ENCODE measurements at places on chromosomes 1 and 21.

GRCh38 chr1:160520999-160521398, 2.1 kb downstream of the SLAMF6 start:
- DNase-seq: peak; percentile 61

DNA sequence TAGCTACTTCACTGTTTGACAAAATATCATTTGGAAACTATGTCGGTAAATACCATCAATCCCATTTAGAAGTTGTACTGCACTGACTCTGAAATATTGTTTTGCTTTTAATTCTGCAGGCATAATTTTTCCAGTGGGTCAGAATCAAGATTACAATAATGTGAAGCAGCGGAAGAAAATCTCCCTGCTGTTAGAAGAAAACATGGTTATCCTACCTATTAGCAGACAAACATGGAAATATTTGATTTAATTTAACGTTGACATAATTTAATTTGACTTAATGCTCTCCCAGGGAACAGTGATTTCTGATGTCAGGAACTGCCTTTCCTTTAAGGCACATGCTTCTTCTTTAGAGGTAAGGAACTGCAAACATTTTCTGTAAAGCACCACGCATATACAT, 634.0 kb downstream of the LTN1 start:
- no peak for DNase-seq

DNA sequence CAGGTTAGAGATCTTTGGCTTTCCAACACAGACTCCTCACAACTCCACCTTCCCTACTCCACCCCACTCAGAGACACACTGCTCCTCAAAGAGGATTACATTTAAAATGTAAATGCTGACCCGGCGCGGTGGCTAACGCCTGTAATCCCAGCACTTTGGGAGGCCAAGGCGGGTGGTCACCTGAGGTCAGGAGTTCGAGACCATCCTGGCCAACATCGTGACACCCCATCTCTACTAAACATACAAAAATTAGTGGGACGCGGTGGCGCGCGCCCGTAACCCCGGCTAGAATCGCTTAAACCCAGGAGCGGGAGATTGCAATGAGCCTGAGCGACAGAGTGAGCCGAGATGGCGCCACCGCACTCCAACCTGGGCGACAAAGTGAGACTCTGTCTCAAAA, 1.8 kb upstream of the ANP32E start:
- no peak for DNase-seq

DNA sequence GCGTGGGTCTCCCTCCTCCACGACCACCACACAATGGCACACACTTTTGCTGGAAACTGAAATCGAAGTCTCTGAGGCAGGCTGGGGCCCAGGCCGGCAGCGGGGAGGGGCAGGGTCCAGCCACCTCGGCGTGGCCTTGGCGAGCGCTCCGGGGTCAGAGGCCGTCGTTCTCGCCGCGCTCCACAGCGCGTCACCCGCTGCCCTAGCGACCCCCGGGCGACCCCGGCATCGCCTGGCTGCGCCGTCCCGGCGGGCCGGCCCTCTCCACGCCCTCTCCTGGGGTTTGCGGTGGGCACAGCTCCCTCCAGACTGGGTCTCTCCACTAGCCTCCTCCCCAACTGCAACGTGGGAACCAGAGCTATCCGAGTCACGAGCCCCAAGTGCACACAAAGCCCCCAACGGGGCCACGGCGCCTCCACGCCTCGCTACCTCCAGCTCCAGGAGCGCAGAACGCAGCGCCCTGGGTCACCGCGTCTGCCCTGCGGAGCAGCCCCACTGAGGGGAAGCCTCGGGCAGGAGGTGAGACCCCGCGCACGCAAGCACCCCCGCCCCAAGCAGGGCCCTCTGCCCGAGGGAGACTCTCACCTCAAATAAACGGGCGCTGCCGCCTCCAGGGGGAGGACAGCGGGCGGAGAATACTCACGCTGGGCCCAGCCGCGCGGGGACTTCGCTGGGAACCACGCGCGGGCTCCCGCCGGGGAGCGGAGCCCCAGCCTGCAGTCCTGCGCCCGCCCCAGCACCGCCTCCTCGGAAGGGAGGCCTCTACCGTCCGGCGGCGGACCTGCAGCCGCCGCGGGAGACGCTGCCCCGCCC, 134.0 kb upstream of the BARHL2 start:
- DNase-seq: peak; percentile 87

DNA sequence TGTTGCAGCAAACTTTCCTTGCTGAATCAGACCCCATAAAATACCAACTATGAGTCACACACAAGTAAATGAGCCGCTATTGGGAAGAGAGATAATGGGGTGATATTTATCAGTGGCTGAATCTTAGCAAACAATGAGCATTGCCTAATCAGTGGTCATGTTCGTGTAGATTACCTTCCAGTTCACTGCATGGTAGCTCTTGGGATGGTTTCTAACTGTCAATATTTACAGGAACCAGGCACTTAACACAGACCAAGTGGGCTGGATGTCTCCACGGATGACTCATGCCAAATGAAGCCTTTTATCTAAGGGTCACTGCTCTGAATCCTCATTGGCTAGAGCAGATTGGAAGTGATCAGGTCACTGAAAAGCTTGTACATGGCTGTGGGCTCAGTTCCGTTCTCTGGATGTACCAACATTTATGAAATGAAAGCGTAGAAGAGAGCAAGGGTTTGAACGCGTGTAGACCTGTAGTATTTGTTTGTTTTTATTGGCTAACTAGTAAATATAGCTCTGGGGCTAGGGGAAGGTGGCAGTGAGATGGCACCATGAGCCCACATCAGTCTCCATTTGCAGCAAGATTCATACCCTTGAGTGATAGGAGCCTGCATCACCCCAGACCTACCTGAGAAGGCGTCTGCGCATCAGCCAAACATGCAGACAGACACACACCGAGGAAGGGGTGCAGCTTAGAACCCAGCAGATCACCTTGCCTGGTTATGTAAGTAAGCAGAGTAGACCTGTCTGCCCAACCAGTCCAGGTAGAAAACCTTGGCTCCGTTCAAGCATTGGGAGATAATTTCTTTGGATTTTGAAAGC, 153.3 kb downstream of the TOMM20 start:
- no peak for DNase-seq

- no peak for DNase-seq
These were observed 215.5 kb downstream of the KIF26B start for GRCh38 chr1:245370175-245370825.

GRCh38 chr1:94727846-94728715, 92.1 kb upstream of the SLC44A3 start:
- DNase-seq: no peak

- no peak for DNase-seq
These were observed 19.3 kb upstream of the IGSF3 start for GRCh38 chr1:116686723-116687352.

DNA sequence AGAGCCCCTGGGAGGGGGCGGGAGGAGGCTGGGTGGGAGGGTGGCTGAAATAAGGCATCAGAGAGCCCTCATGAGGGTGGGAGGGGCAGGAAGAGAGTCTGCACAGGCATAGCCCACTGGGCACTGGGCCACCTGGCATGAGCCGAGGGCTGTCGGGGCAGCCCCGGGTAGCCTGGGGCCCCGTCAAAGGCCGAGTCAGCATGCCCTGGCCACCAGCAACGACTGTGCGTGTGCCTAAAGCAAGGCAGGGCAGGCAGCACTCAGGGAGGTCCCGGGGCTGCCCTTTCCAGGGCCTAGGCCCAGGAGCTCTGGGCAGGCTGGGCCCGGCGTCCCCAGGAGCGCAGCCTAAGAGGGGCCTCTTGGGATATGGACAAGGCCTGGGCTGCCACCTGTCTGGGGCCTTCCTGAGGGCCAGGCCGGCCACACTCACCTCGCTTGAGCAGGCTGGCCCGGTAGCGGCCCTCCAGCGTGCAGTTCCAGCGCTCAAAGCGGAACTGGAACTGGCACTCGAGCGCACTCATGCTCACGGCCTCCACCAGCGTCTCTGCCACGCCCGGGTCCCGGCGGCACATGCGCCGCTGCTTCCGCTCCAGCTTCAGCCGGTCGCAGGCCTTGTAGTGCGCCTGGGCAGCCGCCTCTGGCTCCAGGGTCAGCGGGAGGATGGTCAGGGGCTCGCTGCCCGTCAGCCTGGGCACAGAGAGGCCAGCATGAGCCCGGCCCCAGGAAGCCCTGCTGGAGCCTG, 22.7 kb downstream of the WNT9A start:
- no peak for DNase-seq

DNA sequence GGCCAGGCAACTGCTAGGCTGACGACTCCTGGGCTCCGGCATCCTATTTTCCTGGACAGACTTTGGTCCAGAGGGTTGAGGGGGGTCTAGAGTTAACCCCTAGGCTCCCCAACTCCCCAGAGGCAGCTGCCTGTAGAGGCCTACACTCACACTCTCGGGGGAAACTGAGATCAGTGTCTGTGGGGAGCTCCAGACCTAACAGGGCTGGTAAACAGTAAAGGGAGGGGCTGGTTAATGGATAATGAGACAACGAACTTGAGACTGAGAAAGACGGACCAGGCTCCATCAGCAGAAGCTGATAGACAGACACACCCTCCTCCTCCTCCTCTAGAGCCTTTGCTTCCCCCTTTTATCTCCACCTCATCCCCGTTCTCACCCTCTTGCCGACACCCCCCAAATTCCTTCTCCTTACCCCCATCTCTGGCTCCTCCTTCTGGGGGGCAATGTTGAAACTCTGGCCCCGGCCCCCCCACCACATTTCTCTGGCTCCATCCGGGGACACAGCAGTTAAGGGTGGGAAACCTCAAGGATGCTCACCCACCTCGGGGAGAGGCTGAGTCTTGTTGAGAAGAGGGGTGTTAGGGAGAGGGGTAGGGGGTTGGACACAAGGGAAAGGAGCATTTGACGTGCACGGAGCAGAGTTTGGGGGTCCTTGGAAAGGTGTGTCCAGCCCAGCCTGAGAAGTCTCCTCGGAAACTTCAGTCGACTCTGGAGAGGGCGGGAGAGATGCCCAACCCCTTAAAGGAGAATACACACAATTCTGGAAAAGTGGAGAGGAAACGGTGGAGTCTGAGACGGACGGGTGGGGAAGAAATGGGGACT, at the start of gene MTMR11:
TSS of gene MTMR11 (minus strand) at position 710 of the 822 bp plus-strand sequence. CDS start at position 478, 232 bp downstream.
- DNase-seq: no peak

- DNase-seq: no peak
These were observed 14.5 kb downstream of the AGPAT3 start for GRCh38 chr21:43879348-43880110.

DNA sequence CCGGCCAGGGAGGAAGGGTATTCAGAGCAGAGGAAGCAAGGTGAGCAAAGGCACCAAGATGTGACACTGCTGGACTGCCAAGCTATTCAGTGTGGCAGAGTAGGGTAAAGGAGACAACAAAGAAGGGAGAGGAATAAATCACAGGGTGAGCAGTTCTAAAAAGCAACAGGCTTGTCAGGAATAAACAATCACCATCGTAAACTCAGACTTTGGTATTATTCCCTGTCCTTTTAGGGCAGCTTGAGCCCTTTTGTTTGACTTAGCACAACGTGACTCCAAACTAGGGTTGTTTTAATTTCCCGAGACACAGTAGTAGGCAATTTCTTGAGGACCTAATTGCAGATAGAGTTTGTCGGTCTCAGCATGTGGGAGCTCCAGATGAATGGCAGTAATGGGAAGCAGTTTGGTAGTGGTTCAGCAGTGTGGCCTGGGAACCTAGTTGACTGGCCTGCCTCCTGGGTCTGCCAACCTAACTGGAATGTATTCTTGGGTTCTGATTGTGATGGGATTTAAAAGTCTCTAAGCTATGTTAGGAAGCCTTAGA, 4.3 kb downstream of the CR1L start:
- DNase-seq: no peak

GRCh38 chr1:78104322-78104721, 58.6 kb downstream of the GIPC2 start:
- DNase-seq: no peak

- DNase-seq: no peak
These were observed 161.9 kb upstream of the KCTD3 start for GRCh38 chr1:215405211-215405610.

DNA sequence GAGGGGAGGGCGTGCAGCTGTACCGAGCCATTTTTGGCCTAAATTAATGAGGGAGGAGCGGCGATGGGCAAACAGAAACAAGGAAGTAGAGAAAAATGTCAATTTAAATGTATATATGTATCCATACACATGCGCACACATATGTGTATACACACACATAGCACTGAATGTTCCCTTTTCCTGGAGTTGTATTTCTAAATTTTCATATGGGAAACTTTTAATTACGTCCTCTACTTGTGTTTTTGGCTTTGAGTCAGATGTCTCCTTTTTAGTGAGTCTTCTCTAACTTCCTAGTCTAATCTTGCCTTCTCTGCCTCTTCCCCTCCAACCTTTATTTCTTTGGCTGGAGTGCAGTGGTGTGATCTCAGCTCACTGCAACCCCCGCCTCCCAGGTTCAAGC, 15.4 kb upstream of the CYYR1 start:
- DNase-seq: no peak

DNA sequence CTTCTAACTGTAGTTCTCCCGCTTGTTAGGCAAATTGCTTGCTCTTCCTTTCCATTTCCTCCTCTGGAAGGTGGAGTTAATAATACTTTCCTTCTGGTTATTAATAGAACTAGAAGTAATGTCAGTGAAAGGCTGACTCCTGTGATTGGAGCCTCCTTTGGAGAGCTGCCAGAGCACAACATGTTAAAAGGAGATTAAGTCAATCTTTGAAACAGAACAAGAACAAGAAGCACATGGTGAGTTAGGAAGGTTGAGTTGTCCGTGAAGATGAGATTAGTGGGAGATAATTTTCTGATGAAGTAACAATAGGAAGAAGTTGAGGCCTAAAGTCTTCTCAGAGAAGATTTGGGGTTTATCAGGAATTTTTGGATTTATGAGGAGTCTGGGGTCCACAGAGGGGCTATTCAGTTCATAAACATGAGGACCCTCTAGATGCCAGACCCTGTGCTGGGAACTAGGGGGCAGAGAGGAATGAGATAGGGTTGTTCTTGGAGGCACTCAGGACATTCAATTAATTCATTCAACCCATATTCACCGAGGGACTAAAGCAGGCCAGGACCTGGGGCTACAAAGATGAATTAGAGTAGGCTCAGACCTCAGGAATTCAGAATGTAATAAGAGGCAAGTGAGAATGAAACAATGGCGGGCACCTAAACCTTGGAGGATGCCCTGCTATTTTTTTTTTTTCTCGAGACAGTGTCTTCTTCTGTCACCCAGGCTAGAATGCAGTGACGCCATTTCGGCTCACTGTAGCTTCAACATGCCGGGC, 40.7 kb upstream of the DHCR24 start:
- DNase-seq: no peak

DNA sequence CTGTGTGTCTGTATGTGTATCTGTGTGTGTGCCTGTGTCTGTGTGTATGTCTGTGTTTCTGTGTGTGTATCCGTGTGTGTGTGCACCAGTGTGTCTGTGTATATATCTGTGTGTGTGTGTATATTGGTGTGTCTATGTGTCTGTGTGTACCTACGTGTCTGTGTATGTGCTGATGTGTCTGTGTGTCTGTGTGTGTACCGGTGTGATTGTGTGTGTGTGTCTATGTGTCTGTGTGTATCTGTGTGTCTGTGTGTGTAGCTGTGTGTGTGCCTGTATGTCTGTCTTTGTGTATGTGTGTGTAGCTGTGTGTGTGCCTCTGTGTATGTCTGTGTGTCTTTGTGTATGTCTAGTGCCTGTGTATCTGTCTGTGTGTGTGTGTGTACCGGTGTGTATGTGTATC, 32.0 kb downstream of the CAMK2N1 start:
- no peak for DNase-seq

GRCh38 chr1:26035959-26036755, 9.8 kb downstream of the SLC30A2 start:
- DNase-seq: peak; percentile 64

Measured in MM.1S (cell line).